Smooth muscle cell of the pulmonary artery (primary cell): ENCODE measurements at places on chromosomes 6 and 20. TPM values are rescaled to one million over a fixed set of nuclear protein-coding genes. Genes with fewer than 3 reads are reported as not detected.

Gene DHX16
- total RNA-seq = 34.6 and 40.8 TPM in 2 replicates

Gene PPP1R14C
- total RNA-seq = 2.1 and 7.4 TPM in 2 replicates

Gene TBX18
- total RNA-seq = 7.8 and 45.0 TPM in 2 replicates

Gene HLA-G
- total RNA-seq = 0.26 and 0.36 TPM in 2 replicates

Gene ZFP57
- total RNA-seq = 0.07 TPM in 1 of 2 replicates, not detected in the other

Gene TSHZ2
- total RNA-seq = 0.26 and 3.1 TPM in 2 replicates

Gene C20orf204
- total RNA-seq = 0.65 and 0.76 TPM in 2 replicates
